ENCODE measurements at places on chromosomes 1 and 21.

GRCh38 chr1:175070818-175071217 lies 3.2 kb downstream of the TNN start:
- no peak for DNase-seq

DNA sequence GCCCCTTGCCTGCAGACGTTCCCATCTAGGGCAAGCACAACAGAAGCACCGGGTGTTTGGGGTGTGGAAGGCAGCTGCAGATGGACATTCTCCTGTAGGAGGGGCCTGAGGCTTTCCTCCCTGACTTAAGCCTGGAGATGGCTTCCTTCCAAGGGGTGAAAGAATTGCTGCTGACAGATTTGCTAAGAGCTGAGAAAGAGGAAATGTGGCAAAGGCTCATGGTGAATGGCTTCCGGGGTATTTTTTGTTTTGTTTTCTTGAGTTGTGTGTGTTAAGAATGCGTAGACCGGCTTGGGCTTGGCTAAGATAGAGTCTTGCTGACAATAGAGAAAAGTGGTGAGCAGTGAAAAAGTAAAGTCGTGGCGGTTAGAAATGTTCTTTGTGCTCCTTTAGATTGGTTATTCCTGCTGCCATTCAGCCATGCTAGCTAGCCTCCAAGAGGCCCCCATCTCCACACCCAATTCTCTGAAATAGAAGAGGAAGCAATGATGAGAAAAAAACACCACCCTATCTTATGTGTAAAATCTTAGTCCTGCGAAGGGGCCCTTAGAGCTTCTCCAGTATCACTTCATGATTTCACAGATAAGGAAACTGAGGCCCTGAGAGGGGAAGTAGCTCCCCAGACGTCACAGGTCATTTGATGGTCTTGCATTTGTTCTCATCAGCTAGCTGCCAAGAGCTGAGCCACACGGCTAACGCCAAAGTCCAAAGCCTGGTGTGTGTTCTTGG lies 36.9 kb downstream of the EIF2D start:
- DNase-seq = peak; percentile 87

DNA sequence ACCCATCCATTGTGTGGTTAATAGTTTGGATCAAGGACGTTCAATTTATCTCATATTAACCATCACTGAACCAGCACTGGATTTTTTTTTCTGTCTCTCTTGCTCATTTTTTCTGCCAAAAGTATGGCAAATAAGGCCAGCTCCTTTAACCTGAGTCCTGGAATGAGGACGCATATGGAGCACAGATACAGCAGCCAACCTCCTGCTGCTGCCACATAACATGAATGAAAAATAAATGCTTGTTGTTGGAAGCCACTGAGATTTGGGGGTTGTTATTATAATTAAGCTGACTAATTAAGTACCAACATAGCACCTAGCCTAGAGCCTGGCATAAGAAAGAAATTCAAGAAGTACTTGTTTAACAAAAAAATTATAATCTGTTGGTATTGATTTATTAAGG lies 335.3 kb upstream of the DUSP10 start:
- no peak for DNase-seq

- peak; percentile 99 for DNase-seq
Measured at GRCh38 chr1:165597883-165598675, 33.0 kb upstream of the MGST3 start.

DNA sequence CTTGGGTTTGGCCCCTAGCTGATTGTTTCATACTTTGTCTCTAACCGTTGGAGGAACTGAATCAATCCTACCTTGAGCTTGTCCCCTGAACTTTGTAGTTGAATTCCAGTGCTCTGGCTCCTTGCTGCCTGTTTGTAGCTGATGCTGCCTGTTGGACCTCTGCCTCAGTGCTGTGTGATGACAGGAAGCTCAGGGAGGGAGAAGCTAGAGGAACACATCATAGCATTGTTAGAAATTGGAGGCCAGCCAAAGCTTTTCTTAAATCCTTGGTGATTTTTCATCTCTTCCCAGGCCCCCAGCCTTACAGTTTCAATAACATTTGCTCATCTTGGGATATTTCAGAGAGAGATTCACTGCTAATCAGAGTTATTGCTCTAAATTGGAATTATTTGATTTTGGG lies 34.0 kb downstream of the MACF1 start:
- DNase-seq = no peak

- no peak for DNase-seq
Measured at GRCh38 chr1:53145942-53146708, 3.7 kb upstream of the SLC1A7 start.

GRCh38 chr21:45155910-45156309 lies 81.5 kb downstream of the ADARB1 start:
- no peak for DNase-seq

- no peak for DNase-seq
Measured at GRCh38 chr1:226491093-226491850, 57.3 kb upstream of the STUM start.

DNA sequence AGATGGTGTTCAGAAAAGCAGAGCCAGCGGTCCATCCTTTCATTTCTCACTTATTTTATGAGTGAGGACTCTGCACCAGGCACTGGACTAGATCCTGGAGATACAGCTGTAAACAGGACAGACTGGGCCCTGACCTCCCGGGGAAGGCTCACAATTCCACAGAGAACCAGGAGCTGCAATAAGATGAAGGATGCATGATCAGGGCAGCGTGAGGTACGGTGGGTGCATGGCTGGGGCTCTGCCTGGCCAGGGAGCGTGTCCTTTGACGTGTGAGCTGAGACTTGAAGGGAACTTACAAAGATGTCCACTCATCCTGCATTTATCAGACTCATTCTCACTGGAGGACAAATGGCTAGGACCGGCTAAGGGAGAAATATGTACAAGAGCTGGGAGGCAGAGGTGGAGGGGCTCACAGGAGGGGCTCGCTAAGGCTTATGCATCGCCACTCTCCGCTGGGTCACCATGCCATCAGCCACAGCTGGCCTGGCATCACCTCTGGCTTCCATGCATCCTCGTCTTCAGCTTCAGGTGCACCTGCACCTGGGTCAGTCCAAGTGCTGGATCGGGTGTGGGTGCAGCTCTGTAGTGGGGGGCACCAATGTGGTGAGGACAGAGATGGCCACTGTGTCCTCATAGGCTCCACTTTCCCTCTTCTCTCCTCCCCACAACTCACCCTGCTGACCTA lies 213.9 kb downstream of the TOMM20 start:
- DNase-seq = no peak

- no peak for DNase-seq
Measured at GRCh38 chr21:31576428-31576827, 83.1 kb upstream of the SOD1 start.

DNA sequence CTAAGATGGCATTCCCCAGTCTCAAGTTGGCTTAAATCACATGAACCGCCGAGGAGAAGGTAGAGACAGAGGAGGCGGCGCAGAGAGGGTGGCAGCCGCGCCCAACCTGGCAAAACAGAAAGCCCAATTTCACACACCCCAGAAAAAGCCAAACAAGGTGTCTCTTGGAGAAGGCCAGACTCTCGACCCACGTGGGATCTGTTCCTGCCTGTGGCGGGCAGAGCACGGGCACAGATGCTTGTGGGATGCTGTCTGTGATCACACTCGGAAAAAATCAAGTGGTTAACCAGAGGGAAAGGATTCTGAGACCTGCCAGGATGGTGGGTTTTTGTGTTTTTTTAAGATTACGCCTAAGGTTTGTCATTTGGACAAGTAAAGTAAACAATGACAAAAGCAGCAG lies 80.7 kb downstream of the MRPL37 start:
- DNase-seq = no peak

DNA sequence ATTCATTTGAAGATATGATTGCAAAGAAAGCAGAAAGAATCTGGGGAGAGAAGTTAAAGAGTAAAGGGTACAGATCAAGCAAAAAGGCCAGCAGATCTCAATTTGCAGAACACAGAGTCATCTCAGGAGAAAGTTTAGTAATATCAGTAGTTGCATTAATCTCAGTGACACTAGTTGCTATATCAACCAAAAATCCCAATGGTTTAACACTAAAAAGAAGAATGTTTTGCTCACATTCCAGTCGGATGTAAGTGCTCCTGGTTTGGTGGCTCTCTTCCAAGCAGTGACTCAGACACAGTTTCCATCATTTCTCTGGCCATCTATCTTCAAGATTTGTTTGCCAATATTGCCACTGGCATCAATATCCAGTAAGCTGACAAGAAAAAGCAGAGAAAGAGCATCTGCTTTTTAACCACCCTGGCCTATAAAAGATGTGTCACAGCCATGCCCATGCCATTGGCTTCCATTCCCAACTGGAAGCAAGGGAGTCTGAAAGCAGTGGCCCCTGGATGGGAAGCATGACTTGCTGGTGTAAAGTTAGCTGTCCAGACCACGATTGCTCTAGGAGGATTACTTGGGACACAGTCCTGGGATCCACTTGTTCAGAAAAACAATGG lies 45.5 kb upstream of the AIM2 start:
- DNase-seq = no peak

DNA sequence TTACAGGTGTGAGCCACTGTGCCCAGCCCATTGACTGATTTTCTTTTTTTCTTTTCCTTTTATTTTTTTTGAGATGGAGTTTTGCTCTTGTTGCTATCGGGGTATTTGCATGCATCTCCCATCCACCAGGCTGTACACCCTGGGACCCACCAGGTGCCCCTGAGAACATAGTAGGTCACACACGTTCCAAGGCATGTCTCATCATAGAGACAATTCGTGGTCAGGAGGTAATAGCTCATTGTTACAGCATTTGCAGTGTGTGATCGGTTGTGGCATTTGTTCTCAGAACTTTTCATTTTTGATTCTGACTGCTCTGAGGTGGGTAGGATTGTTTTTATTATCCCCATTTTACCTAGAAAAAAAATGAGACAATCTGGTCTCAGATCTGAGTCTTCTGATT lies 29.6 kb downstream of the BCL9 start:
- no peak for DNase-seq

GRCh38 chr1:207156826-207157225 lies 52.8 kb downstream of the C4BPA start:
- no peak for DNase-seq

DNA sequence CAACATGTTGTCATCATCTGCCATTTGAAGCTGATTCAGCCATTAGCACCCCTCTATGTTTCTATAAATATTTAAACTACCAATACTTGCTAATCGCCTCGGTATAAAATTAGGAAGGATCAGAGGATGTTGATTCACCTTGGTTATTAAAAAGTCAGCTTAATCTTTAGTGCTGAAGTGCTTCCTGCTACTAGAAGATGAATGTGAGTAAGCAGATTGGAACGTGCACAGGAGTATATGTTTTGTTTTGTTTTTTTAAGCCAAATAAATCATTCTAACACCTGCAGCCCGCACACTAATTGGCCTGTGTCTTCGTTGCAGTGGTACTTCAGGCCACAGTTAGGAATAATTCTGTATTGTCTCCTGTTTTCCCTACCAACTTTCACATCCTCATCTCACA lies 485.7 kb downstream of the AJAP1 start:
- no peak for DNase-seq

- DNase-seq = no peak
Measured at GRCh38 chr1:118985640-118986554, 2.2 kb downstream of the TBX15 start.

- no peak for DNase-seq
Measured at GRCh38 chr1:207191776-207192175, 87.7 kb downstream of the C4BPA start.

GRCh38 chr1:7373251-7373650 lies 397.8 kb upstream of the VAMP3 start:
- no peak for DNase-seq

GRCh38 chr1:59486615-59487014 lies 189.7 kb downstream of the FGGY start:
- DNase-seq = no peak

- no peak for DNase-seq
Measured at GRCh38 chr1:185404907-185405568, 88.0 kb upstream of the IVNS1ABP start.

DNA sequence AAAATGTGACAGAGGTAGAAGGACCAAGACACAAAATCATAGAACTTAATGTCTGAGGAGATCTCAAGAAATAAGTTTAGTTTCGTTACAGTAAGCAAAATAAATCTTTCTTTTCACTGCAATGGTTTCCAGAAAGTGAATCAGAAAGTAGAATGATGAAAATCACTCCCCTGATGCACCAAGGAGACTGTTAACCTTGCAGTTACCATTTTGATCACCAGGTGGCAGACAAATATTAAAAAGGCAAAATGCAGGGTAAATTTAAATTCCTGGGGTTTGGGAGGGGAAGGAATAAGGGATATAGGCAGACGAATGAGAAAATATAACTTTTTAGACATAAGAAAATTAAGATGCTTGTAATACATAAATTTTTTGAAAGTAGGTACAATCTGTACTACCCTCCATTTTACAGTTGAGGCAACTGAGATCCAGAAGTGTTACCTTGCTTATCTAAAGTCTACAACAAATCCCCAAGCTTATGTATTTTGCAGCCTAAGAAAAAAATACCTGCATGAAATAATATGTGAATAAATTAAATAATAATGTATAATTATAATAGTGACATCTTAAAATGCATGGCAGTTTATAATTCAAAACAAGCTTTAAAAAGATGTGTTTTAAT lies 253.2 kb downstream of the CRB1 start:
- peak; percentile 55 for DNase-seq

- no peak for DNase-seq
Measured at GRCh38 chr1:8439015-8439702, 121.2 kb downstream of the SLC45A1 start.

GRCh38 chr1:207077470-207078377 lies 10.9 kb upstream of the C4BPB start:
- peak; percentile 86 for DNase-seq

DNA sequence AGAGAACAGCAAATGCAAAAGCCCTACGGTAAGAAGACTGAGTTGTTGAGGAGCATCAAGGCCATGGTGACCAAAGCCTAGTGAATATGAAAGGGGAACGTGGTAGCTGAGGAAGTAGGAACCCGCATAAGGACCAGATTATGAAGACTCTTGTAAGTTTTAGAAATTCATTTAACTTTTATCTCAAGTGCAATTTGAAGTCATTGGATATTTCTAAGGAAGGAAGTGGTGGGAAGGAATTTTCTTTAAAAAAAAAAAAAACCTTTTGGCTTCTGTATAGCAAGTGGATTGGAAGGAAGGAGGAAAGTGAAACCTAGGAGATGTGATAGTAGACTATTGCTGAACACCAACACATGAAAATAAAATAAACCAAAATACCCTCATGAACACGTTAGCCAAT lies 119.0 kb downstream of the TNFSF18 start:
- DNase-seq = no peak

- DNase-seq = no peak
Measured at GRCh38 chr1:165903672-165904071, 76.3 kb downstream of the UCK2 start.

- DNase-seq = no peak
Measured at GRCh38 chr1:65174585-65174984, 26.6 kb downstream of the AK4 start.

GRCh38 chr1:246875041-246876026 lies 56.4 kb downstream of the AHCTF1 start:
- no peak for DNase-seq

- DNase-seq = peak; percentile 21
Measured at GRCh38 chr1:85502625-85503083, 37.7 kb upstream of the DDAH1 start.
